NCI-H2081 (cell line): ENCODE measurements at places on chromosomes 2 and 18.

DNA sequence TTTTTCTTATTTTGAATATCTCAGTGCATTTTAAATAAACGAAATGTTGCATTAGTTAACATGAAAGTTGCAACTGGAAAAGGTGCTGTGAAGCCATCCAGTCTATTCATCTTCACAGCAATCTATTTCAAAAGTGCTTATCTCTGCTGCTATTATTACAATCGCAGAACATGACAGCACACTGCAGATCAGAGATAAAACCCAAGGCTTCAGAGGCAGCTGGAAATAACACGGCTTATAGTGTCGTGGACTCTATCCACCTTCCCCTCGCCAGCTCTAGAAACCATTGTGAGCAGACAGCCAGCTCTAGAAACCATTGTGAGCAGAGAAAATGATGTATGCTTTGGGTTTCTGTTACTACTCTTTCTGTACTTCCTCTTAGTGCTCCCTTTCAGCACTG is 1140.8 kb upstream of the CELF4 start:
- no peak for DNase-seq

DNA sequence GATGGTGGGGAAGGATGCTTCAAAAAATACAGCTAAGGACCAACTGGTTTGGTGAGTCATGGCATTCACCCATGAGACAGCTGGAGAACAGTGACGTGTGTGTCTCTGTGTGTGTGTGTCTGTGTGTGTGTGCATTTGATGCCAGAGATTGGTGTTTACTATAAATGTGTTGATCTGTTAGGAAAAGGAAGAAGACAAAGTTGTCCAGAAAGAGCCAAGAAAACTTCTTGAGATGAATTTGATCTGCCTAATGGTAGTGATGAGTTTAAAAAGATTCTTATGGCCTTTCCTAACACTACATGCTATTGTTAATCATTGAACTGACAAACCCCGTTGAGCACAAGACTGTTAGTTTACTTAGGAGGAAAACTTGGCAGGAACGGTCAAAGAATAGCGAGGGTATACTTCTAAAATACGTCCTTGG is 36.4 kb upstream of the IL1R1 start:
- DNase-seq, result no peak

- DNase-seq, result no peak
Observed at GRCh38 chr2:32805104-32806095, 141.4 kb upstream of the LTBP1 start.

DNA sequence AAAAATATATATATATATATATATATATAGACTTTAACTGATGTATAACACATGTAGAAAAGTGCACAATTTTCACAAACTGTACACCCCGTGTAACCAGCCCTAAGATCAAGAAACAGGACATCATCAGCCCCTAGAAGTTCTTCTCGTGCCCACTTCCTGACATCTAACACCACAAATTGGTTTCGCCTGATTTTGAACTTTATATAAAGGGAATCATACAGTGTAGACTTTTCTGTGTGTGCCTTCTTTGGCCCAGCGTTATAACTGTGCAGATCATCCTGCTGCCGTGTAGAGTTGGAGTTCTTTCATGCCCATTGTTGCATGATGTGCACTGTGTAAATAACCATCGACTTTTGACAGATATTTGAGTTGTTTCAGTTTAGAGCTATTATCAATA is 41.0 kb downstream of the SMAD7 start:
- no peak for DNase-seq
